ENCODE measurements at places on chromosomes 7 and 10.

DNA sequence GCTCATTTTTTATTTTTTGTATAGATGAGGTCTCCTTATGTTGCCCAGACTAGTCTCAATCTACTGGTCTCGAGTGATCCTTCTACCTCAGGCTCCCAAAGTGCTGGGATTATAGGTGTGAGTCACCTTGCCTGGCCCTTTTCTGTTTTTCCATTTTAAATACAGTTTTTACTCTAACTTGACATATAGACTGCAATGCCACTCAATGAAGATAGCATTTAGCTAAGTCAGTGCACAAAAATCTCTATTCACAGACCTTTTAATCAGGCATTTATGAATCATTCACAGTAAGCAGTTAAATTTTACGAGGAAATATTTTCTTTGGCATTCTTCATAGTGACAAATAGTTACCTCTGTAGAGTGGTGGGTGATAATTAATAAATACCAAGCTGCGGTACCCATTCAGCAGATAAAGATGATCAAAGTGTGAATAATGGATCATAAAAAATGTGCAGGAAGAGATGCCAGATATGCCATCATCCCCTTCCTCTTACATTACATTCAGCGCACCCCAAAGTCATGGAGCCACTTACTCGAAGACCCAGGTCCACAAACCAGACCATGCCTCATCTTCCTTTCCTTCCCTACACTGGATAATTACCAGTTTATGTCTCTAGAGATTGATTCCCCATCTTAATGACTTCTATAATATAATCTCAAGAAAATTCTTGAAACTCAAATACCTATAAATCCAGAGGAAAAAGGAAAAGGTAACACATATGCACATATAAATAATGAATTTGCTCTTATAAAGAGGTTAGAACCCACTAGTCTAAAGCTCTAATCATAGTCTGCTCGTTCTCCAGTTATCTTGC lies 56.0 kb downstream of the UBE2H start:
- no peak for DNase-seq

GRCh38 chr10:7036951-7037350 lies 373.9 kb downstream of the SFMBT2 start:
- DNase-seq = no peak

- no peak for DNase-seq
These were observed 67.8 kb downstream of the GRB10 start for GRCh38 chr7:50714857-50715256.

DNA sequence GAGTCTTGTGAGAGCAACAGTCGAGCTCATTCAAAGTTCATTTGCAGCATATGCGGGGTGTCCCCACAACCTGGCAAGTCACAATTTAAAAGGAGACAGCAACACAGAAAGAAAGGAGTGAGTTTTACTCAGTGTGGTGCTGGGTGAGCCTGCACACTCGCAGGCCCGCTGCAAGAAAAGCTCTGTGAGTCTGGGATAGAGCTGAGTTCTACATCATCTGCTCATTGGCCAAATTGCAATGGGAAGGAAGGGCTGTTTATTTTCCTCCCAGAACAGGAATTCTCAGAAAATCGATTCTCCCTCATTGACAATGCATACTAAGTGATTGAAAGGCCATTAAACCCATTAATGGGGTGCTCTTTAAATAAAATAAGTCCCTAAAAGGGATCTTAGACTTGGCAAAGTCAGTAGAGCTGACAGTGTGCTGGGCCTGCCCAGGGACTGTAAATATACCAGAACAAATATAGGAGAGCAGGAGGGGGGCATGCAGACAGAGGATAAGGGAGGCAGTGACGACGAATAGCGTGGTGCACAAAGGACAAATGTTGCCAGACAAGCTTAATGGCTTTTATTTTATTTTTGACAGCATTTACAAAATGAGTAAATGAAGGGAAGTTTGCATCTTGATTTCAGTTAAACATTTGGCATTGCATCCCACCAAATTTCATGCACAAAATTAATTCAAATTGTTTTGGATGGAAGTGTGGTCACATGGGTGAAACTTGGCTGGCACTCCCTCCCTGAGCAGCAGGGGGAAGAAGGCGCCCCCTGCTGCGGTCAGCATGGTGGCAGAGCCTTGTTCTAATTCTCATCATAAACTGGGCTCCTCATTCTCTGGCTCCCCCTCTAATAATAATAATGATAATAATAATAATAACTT lies 215.7 kb downstream of the SNX10 start:
- no peak for DNase-seq

DNA sequence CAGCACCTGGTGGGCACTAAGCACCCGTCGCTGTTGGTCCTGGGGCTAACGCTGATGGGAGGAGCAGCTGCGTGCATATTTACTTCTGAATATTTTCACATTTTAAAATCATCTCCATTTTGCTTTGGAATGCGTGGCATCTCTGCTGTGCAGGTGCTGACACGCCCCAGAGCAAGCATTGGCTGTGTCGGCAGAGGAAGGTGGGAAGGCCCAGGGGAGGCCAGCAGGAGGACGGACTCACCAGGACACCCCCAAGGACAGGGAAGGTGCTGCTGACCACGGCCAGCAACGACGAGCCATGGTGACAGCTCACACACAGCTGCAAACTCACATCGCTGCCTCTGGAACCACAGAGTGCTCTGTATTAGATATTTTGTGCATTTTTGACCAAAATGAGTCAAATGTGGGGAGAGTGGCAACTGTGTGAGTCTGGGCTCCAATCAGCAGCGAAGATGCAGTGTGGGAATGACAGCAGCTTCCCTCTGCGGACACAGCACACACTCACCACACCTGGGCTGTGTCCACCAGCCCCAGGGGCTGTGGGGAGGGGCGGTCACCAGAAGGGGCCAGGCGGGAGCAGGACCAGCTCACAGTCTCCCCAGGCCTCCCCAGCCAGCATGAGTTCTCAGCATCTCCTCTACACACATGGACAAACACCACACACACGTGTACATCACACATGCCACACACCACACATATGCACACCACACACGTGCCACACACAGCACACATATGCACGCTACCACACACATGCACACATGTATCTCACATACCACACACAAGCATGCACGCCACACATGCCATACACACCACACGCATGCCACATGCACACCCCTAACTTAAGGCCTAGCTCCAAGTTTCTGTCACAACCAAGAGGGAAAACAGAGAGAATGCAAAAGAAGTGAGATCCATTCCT lies 58.2 kb downstream of the PTPRN2 start:
- no peak for DNase-seq

- DNase-seq = peak; percentile 25
These were observed 45.3 kb upstream of the CDK1 start for GRCh38 chr10:60732807-60733516.

DNA sequence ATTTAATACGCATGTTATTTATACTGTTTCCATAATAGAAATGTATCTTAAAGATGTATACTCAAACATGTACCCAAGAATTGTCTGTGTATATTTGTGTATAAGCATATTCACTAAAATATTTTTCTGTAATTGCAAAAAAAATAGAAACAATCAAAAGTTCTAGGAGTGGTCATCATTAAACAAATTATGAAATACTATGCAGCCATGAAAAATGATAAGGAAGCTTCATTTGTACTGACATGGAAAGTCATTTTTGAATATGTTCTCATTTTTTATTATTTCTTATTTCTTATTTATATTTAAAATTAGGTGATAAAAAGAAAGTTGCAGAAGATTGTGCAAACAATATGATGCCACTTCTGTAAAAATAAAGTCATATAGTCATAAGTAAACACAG lies 400.0 kb upstream of the AUTS2 start:
- no peak for DNase-seq

DNA sequence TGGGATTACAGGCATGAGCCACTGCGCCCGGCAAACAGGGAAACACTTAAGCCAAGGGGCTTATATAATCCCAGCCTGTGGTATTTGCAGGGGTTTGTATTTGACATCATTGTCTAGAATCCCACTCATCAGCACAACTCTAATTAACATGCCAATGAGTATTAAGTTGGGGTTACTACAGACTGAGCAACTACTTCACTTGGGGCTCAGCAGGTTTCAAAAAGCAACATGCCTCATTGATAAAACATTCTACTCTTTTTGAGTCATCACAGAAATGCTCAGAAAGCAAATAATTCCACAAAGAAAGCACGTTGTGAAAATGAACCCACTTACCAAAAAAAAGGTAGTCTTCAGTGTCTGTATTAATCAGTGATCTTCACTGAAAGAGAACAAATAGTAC lies 236.9 kb upstream of the CELF2 start:
- no peak for DNase-seq

GRCh38 chr7:30869794-30870611 lies 41.6 kb upstream of the AQP1 start:
- DNase-seq = no peak

DNA sequence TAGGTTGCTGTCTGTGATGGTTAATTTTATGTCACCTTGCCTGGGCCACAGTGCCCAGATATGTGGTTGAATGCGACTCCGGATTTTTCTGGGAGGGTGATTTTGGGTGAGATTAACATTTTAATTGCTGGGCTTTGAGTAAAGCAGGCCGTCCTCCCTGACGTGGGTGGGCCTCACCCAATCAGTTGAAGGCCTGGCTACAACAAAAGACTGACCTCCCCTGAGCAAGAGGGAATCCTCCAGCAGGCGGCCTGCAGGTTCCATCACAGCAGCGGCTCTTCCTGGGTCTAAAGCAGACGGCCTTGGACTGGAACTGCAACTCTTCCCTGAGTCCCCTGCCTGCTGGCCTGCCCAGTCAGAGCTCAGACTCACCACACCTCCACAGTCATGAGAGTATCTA lies 114.2 kb downstream of the SFMBT2 start:
- no peak for DNase-seq

GRCh38 chr10:85922356-85923129 lies 444.1 kb downstream of the GRID1 start:
- DNase-seq = no peak

GRCh38 chr7:150503581-150503980 lies 11.1 kb upstream of the GIMAP7 start:
- no peak for DNase-seq

- no peak for DNase-seq
These were observed 257.9 kb downstream of the PRPF18 start for GRCh38 chr10:13844651-13845050.

- DNase-seq = no peak
These were observed 67.8 kb downstream of the INPP5A start for GRCh38 chr10:132605390-132605789.

DNA sequence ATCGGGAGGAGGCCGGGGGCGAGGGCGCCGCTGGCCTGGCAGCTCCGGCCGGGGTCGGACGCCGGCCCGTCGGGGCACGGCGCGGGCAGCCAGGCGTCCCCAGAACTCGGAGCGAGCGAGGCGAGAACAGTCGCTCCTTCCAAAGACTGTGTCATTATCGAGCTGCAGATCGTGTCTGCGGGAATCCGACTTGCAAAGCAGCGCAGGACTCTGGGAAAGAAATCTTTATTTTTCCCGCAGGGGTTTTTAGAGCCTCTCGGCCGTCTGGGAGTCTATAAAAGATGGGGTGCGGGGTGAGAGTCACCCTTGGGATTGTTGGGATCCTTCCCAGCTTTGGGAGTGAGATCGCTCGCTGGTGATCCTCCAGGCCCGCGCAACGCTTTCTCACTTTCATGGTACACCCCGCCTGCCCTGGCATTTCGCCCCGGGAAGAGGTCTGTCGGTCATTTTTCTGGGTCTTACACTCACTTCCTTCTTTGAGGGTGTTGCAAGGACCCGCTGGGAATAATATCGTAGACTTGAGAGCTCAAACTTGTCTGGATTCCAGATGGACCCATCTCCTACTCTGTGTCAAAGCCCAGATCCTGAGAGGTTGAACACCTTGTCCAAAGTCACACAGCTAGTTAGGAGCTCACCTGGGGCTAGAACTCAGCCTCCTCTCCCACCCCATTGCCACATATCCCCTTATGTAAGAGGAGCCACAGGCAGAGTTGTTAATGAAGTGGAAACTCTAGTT lies 1.0 kb downstream of the UBTD1 start:
- no peak for DNase-seq

DNA sequence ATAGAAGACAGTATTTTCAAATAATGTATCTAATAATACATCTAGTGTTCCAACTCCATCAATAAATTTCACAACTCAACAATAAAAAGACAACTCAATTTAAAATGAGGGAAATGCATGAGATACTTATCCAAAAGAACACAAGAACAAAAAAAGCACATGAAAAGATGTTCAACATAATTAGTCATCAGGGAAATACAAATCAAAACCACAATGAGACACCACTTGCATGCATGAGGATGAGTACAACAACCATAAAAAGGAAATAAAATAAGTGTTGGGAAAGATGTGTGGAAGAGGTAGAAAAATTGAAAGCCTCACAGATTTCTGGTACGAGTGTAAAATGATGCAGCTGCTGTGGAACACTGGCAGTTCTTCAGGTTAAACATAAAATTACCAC lies 111.6 kb upstream of the PTPRZ1 start:
- no peak for DNase-seq

DNA sequence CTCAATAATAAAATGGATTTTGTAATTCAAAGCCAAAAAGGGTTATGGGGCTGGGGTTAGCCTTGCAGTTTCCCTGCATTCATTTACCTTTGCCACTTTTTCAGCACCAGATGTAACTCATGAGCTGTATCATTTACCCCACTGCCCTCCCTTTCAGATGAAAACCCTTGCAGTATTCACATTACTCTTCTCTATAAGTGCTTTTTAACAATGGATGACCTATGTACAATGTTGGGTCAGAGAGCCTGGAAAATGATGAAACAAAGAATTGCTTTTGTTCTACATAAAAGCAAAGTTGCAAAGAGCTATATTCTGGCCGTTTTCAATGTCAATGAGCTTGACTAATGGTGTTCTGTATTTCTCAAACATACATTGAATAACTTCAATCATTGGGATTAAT lies 189.7 kb downstream of the TMEM26 start:
- no peak for DNase-seq

DNA sequence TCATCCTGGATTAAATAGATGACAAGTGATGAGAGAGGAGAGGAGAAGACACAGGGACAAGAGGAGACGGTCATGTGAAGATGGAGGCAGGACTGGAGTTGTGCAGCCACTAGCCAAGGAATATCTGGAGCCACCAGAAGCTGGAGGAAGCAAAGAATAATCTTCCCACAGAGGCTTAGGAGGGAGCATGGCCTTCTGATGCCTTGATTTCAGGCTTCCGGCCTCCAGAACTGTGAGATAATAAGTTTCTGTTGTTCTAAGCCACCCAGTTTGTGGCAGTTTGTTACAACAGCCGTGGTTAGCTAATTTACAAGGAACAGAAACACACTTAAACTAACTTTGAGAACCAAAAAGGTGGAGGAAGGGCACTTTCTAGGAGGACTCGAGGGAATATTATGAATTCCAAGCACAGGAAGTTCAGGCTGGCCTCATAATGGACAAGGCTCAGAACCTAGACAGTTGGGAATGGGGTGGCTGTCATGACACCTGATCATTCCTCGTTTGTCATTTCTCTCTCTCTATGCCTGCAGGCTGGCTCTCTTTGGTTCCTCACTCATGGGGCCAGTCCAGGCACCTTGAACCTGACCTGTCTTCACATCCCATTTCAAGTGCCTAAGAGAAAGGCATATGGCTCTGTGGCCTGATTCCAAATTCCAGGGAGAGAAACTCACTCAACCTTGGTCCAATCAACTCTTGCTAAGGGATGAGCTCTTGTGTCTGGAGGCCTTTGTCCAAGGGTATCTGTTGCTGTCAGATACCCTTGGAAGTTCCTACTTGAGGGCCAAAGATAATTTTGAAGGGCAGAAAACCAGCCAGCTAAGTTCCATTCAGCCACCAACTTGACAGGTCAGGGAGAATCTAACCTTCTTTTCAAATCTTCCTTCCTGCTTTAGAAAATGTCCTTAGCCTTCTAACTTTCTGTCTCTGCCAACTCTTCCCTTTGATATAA lies 33.5 kb upstream of the PDZD8 start:
- DNase-seq = no peak

Measured in stimulated activated CD4-positive, alpha-beta T cell treated with anti-CD3 and anti-CD28 coated beads, Interleukin-15, amount 100 ng/mL, for 1 hour (primary cell).